ENCODE measurements at places on chromosomes 4 and X.

DNA sequence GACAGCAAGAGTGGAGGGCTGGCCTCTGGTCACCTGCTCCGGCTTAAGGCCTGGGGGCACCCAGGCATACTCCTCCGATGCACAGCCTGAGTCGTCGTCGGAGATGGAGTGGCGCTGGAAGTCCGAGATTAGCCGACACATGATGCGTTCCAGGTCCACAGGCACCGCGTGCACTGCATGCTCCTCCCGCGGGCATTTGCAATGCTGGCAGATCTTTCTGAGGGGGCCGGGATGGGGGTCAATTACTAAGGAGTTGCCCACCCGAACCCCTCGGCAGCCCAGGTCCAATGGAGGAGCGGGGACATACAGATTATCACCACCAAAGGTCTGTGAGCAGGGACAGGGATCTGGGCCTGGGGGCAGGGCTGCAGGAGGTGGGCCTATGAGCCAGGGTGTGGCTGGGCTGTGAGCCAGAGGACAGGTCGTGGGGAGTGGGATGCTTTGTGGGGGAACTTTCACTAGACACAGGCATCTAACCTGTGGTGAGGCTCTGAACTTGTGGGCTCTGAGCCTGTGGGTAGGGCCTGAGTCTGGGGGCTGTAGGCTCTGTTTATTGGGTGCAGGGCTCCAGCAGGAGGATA is 2.4 kb downstream of the PRICKLE3 start:
- DNase-seq = no peak

GRCh38 chr4:76894537-76895255 is 3.2 kb downstream of the SOWAHB start:
- DNase-seq = no peak

- no peak for DNase-seq
Measured at GRCh38 chrX:150841456-150842197, 56.8 kb downstream of the CD99L2 start.

GRCh38 chrX:24055043-24055356 is 244 bp downstream of the EIF2S3 start:
- no peak for DNase-seq

DNA sequence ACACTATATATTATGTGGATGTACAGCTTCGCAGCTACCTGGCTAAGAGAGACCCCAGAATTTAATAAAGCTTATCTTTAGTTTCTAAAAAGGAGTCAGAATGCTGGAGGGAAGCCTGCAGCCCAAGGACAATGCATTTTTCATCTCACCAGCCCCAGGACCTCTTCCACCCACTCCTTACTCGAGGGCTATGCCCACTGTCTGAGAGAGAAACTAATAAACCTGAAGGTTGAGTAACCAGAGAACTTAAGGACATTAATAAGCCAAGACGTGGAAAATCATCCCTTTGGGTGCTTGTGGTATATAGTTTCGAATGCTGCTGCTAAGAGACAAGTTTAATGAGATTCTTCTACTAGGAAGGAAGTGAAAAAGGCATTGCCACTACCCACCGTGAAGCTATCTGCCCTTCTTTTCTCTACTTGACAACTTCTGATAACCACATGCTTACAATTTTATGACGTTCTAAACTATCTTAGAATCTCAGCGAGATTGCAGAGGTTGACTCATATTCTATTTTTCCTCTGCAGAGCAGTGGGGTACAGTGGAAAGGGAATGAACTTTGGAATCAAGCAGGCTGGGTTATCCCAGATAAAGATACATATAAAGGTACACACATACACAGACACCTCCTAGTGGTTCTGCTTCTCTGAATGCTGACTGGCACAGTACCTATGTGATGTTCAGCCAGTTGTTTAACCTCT is 3.3 kb downstream of the RELL1 start:
- DNase-seq = no peak

DNA sequence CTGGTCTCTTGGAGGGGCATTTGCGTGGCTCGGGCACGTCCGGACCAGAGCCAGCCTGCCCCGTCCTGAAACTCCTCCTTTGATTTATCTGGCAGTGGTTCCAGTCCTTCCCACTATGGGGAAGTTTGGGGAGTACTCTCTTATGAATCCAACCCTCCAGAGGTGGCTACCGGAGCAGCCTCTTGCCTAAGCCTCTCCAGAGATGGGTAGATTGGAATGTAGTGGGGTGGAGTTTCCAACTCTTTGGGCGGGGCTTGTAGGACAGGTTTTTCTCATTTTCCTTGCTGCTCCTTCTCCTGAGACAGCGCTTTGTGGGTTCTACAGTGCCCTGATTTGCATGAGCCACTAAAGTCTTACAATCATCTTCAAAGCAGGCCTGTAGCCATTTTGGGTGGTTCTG is 60.1 kb upstream of the XAGE1B start:
- no peak for DNase-seq

DNA sequence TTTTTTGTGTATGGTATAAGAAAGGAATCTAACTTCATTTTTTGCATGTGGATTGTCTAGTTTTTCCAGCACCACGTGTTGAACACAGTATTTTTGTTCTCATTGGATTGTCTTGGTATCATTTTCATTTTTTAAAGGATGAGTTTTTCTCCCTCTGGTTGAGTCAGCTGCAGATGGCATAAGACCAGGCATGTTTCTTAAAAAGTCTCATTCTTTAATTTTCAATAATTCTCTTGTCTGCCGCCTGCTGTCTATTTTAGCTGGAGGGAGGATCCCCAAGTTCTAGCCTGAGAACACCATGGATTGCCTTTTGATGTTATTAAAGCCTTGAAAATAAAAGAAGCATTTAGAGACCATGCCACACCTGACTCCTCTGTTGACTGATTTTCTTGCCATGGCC is 263.8 kb downstream of the ARHGAP24 start:
- no peak for DNase-seq

DNA sequence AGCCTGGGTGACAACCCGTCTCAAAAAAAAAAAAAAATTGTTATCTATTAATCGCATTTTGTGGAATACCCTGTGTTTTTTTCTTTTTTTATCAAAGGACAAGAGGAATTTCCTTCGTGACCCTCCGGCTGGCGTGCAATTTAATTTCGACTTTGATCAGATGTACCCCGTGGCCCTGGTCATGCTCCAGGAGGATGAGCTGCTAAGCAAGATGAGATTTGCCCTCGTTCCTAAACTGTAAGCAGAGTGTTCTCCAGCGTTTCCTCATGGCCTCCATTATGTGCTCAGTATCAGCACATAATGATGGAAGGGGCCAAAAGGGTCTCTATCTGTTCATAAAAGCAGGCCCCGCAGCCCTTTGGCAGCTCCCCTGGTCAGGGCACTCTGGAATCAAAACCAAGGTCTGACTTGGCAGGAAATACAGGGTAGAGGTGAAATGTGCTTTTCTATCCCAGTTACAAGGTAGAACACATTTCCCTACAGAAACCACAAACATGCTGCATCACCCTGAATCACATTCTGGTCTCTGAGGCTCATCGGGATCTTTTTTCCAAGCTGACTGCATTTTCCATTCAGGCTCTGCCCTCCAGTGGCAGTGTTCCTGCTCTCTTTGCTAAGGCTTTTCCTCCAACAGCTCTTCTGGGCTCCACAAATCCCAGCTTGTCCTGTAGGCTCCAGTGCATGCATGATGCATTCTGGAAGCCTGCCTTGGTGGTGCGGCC is 24.4 kb downstream of the SYAP1 start:
- no peak for DNase-seq

GRCh38 chrX:3567686-3568085 is 145.8 kb downstream of the PRKX start:
- no peak for DNase-seq

GRCh38 chr4:81628489-81628888 is 156.8 kb upstream of the RASGEF1B start:
- no peak for DNase-seq

DNA sequence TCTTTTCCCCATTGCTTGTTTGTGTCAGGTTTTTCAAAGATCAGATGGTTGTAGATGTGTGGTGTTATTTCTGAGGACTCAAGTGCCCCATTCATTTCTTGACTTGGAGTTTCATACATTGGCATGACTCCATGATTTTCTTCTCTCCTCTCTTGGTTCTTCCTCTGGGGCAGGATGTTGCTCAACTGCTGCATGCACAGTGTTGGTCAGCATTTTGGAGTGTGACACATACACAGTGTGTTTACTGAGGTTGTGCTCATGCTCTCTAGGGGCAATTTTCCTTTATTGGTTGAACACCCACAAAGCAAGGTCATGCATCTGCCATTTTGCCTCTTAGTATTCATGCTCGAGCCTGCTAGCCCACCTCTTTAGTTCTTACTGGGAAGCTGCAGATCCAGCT is 1993.8 kb downstream of the ARAP2 start:
- DNase-seq = no peak

DNA sequence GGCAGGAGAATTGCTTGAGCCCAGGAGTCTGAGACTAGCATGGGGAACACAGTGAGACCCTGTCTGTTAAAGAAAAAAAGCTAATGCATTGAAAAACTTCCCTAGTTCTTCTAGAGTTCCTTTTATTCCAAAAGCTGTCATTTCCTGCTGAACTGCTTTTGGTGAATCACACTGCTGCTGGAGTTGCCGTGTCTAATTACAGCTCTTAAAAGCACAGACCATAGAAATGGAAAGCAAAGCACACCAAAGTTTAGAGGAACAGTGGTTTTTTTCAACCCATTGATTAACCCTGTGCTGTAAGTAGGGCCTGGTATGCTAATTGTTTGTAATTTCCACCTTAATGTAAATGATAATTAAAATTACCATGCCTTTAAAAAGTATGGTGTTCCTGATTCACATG is 52.4 kb downstream of the SEPTIN11 start:
- DNase-seq = no peak

- DNase-seq = no peak
Measured at GRCh38 chrX:132270699-132271098, 51.5 kb upstream of the RAP2C start.

GRCh38 chr4:54315561-54316538 is 86.8 kb downstream of the PDGFRA start:
- DNase-seq = peak; percentile 43

DNA sequence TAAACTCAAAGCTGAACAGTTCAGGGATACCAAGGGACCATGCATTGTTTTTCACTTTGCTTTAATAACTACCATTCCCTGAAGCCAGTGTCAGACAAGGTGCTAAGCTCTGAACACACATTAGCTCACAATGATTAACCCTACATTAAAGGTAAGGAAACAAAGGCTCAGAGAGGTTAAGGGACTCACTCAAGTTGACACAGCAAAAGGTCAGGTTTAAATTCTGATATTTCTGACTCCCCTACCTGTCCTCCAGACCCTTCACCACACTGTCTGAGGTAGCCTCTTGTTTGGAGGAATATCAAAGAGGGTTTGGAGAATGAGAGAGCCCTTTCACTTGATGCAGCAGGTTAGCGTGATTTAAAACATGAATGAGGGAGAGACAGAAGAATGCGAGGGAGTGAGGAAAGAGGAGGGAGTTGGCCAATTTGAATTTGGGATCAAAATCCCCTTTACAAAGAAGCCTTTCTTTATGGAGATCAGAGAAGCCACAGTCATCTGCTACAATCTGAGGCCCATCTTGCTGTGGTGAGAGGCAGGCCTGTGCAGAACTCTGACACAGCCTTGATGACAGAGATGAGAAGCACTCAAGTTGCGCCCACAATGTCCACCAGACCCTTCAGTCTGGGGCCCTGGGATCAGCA is 103.5 kb downstream of the FHDC1 start:
- no peak for DNase-seq

DNA sequence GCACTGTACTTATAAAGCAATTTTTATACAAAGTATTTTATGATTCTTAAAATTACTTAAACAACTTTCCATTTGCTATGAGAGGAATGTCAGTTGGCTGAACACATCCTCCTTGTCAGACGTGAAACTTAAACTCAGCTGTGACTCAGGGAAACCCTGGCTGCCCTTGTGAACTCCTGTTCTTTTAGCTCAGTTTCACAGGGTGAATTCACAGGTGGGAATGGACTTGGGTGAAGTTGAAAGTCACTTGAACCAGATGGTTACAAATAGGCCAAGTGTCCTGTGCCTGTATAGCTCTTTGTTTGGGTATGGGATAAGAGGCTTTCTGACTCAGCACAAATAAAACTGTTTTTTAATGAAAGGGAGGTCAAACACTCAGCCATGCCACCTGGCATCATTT is 67.4 kb upstream of the FAM47B start:
- DNase-seq = no peak

- DNase-seq = no peak
Measured at GRCh38 chr4:150746156-150746555, 164.2 kb downstream of the MAB21L2 start.

DNA sequence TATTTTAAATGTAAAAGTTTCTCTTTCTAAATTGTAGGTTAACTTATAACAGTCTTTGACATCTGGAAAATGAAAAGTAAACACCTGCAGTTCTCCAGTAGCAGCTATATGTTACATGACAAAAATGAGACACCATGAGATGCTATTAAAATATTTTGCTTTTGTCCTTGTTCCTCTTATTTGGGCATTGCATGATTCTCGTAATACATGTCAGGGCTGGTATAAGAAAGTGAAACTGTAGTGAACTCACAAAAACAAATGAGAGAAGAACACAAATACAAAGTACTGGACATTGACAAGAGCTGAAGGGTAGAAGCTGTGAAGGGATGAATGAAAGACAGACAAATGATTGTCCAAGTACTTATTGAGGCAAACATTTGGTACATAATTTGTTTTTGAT is 9.0 kb downstream of the GK2 start:
- no peak for DNase-seq

- DNase-seq = no peak
Measured at GRCh38 chr4:168920441-168921065, 89.5 kb downstream of the CBR4 start.

DNA sequence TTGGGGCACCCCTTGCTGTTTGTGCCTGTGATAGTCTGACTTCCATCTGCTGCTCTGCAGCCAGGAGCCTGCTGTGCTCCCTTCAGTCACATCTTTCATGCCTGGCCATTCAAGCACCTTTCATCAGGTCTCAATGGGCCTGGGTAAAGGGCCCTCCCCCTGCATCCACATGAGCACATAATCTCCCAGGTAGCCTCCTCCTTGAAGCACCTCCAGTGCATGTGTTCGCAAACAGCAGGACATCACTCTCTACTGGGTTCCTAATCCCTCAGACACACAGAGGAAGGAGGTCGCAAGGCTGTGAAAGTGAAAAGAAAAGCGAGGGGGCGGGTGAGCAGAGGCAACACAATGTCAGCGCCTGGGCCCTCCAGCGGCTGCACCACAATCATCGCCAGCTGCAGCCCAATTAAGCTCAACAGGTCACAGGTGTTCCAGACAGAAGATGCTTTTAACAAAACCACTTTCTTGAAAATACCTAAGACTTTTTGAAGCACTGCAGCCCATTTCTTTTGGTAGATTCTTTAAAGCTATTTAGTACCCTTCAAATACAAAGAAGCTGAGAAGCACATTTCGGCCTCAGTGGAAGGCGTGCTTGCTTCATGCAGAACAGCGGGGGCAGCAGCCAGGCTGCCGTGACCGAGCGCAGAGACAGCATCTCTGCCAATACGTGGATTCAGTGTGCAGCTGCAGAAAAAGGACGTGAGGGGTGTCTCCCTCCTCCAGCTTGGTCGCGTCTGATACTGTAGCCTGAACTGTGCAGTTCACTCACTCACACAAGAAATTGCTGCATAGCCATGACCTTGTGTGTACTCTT is 92.2 kb upstream of the SPRY1 start:
- peak; percentile 10 for DNase-seq

- DNase-seq = no peak
Measured at GRCh38 chrX:94854251-94854650, 1180.2 kb downstream of the FAM133A start.

GRCh38 chr4:37908488-37909331 is 17.8 kb downstream of the TBC1D1 start:
- DNase-seq = no peak

- no peak for DNase-seq
Measured at GRCh38 chr4:95563638-95564337, 15.0 kb upstream of the UNC5C start.

GRCh38 chr4:76634220-76634619 is 199.2 kb downstream of the SHROOM3 start:
- no peak for DNase-seq

All from hippocampal formation (tissue), 2 donors.